GM18507 (cell line): ENCODE measurements at places on chromosomes 3 and 15.

- no peak for DNase-seq
These were observed 82.2 kb downstream of the DHX30 start for GRCh38 chr3:47885168-47885567.

DNA sequence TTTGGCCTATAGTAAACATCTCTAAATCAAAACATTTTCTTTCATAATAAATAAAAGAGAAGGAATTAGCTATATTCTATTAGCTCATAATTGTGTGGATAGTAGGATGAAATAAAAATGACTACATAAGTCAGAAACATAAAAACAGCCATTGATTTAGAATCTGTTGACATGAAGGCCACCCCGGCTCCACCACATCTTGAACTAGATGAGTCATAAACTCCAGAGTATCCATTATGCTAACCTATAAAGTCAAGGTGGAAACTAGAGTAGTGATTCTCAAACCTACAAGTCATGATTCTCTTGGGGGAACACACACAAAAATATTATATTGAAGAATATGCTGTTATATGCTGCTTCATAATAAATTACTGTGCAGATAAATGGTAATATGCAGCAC is 831.0 kb downstream of the TUSC7 start:
- DNase-seq: no peak

DNA sequence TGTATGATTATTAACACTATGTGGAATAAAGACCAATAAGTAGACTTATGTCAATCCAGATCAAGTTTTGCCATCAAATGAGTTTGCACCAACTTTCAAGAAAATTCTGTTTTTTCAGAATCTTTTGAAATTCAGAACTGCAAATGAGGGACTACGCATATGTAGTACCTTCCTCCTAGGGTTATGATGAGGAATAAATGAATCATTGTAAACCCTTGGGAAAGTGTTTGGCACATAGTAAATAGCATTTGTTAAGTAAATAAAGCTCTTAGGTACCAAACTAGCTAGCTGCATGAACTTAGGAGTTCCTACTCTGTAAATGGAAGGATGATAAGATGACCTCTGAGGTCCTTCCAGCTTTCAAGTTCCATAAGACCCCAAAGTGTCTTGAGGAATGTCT is 242.6 kb upstream of the SETMAR start:
- no peak for DNase-seq

- no peak for DNase-seq
These were observed 22.6 kb upstream of the C3orf70 start for GRCh38 chr3:185175370-185175987.

DNA sequence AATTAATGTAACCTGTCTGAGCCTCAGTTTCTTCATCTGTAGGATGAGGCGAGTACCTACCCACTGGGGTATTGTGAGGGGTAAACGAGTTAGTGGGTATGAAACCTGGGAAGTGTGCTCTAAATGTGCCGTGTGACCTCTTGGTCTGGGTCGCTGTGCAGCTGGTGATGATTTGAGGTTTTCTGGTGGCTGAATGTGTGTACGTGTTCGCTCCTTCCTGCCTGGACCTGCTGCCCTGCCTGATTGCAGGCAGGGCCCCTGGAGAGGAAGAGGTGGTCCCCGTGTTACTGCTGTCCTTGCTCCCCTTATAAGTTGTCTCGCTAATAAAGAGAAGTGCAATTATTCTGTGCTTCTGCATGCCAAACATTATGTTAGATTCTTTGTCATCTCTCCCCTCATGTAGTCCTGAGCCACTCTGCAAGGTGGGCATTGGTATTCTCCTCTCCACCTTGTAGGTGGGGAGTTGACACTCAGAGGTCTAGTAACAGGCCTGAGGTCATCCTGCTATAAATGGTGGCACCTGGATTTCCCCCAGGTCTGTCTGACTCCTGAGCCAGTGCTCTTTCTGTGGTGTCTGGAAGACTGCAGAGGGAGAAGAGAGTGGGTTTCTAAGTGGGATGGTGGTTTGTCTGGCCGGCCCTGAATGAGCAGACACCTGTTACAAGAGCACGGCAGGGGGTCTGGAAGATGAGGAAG is 15.7 kb downstream of the PDIA5 start:
- DNase-seq: no peak

DNA sequence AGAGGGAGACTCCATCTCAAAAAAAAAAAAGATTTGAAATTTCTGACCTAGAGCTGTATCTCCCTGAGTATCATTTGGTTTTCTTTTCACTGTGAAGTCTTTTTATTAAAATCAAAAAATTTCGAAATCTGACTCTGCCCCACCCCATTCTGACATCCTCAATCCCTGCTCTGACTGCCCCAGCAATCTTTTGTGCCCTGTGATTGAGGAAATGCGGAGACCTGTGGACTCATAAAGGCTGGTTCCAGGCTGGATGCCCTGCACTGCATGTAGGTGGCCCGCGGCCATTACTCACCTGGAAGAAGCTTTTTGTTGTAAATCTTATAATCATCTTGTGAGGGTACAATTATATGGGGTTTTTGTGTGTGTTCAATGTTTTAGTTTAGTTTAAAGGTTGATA is 147.3 kb upstream of the SEMA6D start:
- DNase-seq: no peak

DNA sequence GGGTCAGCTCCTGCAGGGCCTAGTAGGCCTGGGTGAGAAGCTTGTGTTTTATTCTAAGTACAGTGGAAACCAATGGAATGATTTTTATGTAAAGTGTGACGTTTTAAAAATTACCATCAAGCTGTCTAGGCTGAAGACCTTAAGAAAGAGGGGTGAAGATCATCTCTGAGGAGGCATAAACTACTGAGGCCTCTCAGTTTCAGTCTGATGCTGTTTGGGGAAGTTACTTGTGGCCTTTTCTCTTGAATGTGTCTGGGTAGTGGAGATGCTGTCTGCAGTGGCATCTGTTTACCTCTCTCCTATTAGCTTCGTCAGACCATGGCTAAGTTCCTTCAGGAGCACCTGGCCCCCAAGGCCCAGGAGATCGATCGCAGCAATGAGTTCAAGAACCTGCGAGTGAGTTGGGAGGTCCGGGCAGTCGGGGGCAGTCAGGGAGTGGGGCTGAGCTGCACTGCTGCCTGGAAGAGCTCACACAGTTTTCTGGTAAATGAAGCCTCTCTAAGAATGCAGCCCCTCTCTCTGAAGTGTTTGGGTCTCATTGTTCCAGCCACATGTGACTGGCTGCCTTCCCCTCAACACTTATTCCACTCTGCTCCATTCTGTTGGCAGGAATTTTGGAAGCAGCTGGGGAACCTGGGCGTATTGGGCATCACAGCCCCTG is 1.9 kb downstream of the IVD start:
- no peak for DNase-seq

GRCh38 chr3:53250881-53251605 is 4.8 kb downstream of the TKT start:
- DNase-seq: no peak

GRCh38 chr3:152842413-152842812 is 7.5 kb downstream of the P2RY1 start:
- DNase-seq: no peak

GRCh38 chr3:102206511-102207031 is 228.2 kb upstream of the ZPLD1 start:
- no peak for DNase-seq

- no peak for DNase-seq
These were observed 997.8 kb upstream of the CFAP20DC start for GRCh38 chr3:60047426-60048200.

- DNase-seq: no peak
These were observed 11.4 kb upstream of the SLC6A6 start for GRCh38 chr3:14391033-14391432.

- no peak for DNase-seq
These were observed 13.6 kb downstream of the TF start for GRCh38 chr3:133759740-133760305.

DNA sequence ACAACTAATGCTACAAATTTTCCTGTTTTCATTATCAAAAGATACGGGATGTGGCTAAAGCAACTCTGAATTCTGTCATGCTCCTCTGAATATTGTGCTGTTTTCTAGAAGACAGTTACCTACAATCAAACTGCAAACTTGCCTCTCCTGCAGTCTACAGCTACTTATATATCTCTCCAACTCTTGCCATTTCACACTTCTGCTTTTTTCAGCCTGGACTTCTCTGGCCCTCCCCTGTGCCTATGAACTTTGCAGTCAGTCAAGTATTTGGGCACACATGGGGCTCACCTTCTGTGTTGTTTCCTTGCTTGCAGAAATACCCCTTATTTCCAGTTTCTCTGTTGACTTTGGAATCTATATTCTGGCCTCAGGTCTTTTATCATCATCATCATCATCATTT is 575.6 kb downstream of the GRM7 start:
- no peak for DNase-seq

- DNase-seq: no peak
These were observed 25.8 kb upstream of the ADPGK start for GRCh38 chr15:72809329-72809728.

DNA sequence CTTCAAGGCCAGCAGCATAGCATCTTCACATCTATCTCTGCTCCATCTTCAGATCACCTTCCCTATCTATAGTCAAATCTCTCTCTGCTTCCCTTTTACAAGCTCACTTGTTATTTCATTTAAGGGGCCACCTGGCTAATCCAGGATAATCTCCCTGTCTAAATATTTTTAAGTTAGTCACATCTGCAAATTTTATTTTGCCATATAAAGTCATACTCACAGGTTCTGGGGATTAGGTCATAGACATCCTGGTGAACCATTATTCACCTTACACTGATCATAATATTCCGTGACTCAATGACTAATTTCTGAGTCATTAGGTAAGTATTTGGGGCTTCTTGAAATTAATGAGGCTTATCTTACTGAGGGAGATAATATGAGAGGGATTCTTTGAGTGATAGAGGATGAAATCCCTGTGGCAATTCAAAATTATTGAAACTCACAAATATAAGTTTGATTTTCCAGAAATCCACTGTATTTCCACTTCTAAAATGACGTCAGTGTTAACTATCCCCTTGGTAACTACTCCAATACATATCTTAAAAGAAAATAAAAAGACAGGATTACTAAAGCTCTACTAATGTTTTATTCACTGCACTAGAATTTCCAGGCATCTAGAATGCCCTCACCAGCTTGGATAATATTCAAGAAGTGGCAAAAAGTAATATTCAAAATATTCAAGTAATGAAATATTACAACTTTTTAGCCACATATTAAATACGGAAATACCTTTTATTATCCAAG is 93.7 kb upstream of the RBMS3 start:
- DNase-seq: no peak

GRCh38 chr3:31664031-31664430 is 131.3 kb downstream of the STT3B start:
- no peak for DNase-seq

DNA sequence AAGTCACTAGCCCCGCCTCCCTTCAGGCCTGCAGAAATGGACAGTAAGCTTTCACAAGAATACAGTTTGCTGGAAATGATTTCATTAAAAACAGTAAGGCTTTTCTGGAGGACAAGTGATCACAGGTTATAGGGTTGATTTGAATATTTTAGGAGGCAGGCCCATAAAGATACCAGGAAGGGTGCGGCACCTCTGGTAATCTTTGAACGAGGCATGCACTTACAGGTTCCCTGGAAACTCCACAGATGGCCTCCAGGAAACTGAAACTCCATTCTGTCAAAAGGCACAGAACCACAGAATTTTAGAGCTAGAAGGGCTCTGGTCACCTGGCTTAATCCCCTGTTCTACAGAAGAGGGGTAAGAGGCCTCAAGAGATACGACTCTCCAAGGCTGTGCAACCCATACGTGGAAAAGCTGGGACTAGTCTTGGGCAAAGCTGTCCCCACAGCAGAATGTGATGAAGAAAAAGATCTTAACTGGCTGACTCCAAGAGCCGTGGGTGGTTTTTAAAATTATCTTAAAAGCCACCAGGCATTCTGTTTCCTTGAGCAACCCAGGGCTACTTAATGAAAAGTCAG is 1.2 kb downstream of the STARD5 start:
- DNase-seq: no peak

GRCh38 chr3:30516238-30516637 is 90.2 kb upstream of the TGFBR2 start:
- DNase-seq: no peak

DNA sequence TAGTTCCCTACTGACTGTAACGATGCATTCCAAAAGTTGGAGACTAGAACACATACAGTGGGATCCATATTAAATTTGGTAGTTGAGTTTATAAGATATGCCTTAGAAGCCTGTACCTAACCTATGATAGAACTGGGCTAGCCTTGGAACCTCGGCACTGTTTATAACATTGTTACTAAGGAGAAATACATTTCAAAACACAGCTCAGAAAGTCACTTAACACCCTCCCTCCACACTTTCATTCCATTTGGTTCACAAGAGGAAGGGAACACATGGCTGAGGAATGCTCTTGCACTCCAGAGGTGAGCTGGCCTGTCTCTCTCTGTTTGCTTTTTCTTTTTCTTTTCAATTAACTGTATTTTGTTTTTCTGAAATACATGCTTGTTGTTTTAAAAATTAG is 48.7 kb upstream of the TSC22D2 start:
- no peak for DNase-seq

GRCh38 chr3:130969621-130970020 is 57.0 kb downstream of the ASTE1 start:
- no peak for DNase-seq

- DNase-seq: no peak
These were observed 201.6 kb upstream of the CMC1 start for GRCh38 chr3:28039829-28040228.

DNA sequence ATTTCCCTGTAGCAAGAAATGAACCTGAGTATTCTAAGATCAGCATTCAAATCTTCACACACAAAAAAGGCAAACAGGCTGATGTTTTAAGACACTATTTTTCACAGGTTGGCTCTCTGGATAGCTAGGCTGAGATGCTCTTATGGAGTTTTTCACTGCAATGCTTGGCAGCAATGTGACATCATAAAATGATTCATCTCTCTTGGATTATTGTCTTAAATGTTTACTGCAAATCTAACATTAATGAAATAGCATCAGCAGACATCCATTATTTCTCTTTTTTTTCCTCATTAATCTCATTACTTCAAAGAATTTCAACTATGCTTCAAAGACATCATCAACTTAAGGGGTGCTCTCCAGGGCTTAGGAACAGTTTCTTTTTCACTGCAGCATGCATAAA is 23.6 kb upstream of the SSUH2 start:
- no peak for DNase-seq

GRCh38 chr3:3082234-3082924 is 27.8 kb downstream of the IL5RA start:
- DNase-seq: no peak

GRCh38 chr3:181610973-181611265 is 100.8 kb upstream of the SOX2 start:
- DNase-seq: no peak

- peak; percentile 9 for DNase-seq
These were observed 69.0 kb downstream of the TIGIT start for GRCh38 chr3:114362815-114363214.

GRCh38 chr3:197539651-197540051 is 16.1 kb downstream of the BDH1 start:
- no peak for DNase-seq
